ENCODE measurements at places on chromosomes 1 and 21.

DNA sequence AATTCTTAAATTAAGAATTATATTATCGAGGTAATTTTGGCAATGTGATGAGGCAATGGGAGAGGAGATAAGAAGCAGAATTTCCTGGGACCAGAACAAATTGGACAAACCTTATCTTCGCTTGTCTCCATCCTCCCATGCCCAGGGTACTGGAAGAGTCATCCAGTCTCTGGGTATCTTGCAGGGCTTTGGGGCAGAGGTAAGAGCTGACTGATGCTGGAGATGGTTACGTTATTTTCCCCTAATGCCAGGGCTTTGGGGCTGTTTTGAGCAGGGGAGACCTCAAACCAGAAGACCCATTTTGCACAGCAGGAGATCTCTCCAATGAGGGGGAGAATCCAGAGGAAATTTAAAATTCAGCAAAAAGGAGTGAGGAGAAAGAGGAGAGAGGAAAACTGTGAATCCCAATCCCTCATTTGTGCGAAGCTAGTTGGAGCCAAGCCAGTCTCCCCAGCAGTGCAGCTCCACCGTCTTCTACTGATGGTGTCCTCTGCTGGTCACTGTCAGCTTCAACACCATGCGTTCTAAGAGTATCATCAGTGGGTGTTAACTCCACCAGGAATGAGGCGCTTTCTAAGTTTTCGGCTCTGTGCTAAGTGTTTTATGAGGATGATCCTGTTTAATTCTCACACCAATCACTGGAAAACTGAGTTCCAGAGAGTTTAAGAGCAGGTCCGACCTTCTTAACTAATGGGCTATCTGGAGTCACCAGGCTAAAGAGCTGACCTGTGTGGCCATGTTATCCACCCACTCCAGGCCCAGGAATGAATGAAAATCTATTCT lies 86.8 kb upstream of the CD34 start:
- peak; percentile 70 for DNase-seq

- DNase-seq = no peak
Observed at GRCh38 chr21:24869862-24870261, 737.4 kb downstream of the MRPL39 start.

GRCh38 chr1:154154534-154155191 lies at the start of gene NUP210L:
NUP210L (minus strand) TSS chr1:154155073.
- DNase-seq = no peak

GRCh38 chr1:83017276-83017675 lies 981.7 kb downstream of the TTLL7 start:
- DNase-seq = no peak

GRCh38 chr1:95352767-95353166 lies 118.8 kb downstream of the RWDD3 start:
- DNase-seq = no peak

Measured in GM13977 (cell line).